ENCODE measurements at places on chromosomes 2 and 18. TPM values are rescaled to one million over a fixed set of nuclear protein-coding genes. Genes with fewer than 3 reads are reported as not detected.

The PRR30 gene
- not detected for total RNA-seq

The FNDC4 gene
- 3.1 TPM for total RNA-seq

The RNF181 gene
- total RNA-seq = 76.3 TPM

The FABP1 gene
- total RNA-seq = 0.24 TPM

Data from umbilical cord (tissue), 2 donors.